Heart right ventricle (tissue), 16 donors: ENCODE measurements at places on chromosomes 5 and 9. TPM values are rescaled to one million over a fixed set of nuclear protein-coding genes. Genes with fewer than 3 reads are reported as not detected.

- no peak for DNase-seq
Measured at GRCh38 chr5:138649316-138649720, 74.1 kb upstream of the HSPA9 start.

DNA sequence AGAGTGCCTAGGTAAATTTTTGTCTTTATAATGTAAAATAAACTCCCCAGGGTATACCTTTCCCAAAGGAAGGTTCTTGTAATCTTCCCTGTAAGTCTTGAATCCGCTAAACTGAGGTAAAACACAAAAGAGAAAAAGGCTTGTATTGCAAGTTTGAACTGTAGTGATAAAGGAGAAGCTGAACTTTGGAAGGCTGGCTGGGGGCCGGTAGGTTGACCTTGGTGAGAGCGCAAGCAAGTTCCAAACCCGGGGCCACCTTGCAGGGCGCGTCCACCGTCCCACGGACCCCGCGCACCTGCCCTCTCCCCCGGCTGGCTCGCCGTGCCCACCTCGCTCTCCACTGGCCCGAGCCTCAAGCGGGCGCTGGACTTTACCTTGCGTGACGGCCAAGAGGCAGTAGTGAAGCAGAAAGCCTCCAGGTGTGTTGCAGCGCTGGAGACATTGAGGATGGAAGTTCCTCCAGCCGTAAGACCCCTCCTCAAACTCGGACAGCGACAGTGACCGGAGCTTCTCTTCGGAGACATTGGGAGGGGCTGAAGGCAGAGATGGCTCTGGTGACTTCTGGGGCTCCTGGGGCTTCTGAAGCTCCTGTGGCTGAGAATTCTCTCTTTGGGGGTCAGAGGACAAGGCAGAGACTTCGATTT is 428 bp downstream of the SLCO4C1 start:
- DNase-seq: no peak

- DNase-seq: no peak
Measured at GRCh38 chr5:176862330-176862995, 36.7 kb downstream of the HK3 start.

DNA sequence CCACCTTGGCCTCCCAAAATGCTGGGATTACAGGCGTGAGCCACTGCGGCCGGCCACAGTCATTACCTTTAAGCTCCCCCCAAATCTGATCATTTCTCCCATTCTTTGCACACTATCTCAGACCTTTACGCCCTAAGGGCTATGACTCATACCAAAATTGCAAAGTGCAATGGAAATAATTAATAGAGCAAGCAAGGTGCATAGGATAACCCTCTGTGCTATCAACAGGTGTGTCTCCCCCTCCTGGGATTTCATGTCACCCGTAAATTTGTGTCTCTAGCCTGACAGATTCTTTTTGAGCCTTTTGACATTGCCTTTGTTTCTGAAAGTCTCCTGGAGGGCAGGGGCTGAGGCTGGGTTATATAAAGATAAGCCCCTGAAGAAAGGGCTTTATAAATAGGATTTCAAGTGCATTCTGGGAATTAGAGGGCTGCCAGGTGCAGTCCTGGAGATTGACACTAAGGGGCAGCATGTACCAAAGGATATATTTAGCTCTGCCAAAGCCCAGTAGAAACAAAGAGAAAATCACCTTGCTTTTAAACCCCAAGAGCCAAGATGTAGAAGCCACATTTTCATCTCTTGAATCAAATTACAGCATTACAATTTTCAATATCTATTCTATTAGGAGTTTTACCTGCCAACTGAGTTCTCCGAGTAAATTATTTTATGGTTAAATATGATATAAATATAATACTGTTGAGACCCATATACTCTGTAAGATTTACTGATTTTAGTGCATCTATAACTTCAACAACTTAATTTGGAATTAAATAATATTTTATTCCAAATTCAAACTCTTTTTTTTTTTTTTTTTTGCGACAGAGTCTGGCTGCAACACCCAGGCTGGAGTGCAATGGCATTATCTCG is 18.2 kb downstream of the S100Z start:
- peak; percentile 43 for DNase-seq

- no peak for DNase-seq
Measured at GRCh38 chr5:168587987-168588386, 8.8 kb upstream of the PANK3 start.

The SLC6A19 gene
- polyA plus RNA-seq: not detected

DNA sequence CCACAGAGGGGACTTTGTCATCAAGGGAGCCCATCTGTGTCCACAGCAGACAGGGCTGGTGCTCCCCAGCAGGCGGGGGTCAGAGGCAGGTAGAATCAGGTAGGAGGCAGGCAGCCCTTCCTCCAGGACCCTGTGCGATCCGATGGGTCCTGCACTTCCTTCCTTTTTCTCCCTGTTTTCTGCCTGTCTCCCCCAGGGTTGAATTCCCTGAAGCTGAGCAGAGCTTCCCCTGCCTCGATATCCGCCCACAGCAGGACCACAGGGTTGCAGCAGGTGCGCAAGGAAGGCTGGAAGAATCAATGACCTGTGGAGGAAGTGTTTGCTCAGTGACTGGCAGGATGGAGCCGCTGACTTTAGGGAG is 69.2 kb downstream of the MRPL36 start:
- peak; percentile 2 for DNase-seq

- DNase-seq: no peak
Measured at GRCh38 chr5:91875196-91875779, 492.2 kb upstream of the ARRDC3 start.

The BHMT gene
- polyA plus RNA-seq: 0.15 TPM

DNA sequence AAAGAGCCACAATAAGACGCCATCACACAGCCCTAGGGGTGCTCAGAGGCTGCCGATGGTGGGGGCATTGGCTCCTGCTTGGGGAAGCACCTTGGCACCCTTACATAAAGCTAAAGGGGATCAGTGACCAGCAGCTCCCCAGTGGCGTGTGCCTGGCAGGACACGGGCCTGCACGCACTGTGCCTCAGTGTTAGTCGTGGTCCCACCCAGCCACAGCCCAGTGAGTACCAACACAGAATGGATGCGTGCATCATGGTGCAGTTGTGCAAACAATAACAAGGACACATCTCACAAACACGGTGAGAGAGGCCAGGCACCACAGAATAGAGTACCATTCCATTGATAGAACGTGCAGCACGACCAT is 103.2 kb downstream of the WNK2 start:
- DNase-seq: no peak

DNA sequence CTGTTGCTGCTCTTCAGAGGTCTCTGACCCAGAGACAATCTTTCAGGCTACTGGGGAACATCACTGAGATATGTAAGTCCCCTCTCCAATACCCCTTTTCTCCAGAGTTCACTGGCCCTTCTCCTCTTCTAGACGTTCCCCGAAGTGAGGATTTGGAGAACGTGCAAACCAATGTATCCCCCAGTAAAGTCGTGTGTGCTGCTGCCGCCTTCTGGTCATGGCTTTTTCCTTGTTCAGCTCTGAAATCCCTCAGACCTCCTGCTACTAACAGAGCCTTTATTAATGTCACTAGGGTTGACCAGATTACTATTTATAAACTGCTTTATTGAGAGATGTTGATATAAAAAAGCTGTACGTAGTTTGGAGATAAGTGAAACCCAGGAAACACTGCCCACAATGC is 1028.6 kb downstream of the CDH9 start:
- no peak for DNase-seq

GRCh38 chr5:59500014-59500413 is 393.5 kb downstream of the PDE4D start:
- no peak for DNase-seq

DNA sequence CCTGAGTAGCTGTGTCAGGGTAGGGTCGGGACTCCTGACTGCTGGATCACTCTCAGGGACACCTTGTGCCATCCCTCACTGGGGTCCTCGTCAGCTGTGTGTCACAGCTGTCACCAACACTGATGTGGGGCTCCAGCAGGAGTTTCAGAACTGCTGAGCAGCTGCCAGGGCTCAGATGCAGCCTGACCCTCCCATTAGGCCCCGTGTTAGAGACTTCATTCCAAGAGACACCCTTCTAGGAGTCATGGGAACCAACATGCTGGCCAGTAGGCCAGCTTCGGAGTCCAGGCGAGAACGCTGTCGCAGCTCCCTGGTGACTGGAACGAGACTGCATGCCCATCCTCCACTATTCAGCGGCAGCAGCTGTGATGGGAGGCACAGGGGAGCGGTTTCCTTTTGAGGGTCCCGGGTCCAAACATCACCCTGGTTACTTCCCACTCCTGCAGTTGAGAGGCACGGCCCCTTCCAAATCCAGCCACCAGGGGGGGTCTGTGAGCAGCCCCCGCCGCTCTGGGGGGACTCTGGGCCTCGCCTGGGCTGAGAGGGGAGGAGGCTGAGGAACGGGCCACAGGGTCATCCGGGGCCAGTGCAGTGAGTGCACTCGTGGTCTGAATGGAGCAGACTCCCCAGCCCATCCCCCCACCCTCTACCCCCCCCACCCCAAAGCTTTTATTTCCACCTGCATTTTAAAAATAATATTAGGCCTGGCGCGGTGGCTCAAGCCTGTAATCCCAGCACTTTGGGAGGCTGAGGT is 12.6 kb upstream of the TCF7 start:
- DNase-seq: peak; percentile 76

DNA sequence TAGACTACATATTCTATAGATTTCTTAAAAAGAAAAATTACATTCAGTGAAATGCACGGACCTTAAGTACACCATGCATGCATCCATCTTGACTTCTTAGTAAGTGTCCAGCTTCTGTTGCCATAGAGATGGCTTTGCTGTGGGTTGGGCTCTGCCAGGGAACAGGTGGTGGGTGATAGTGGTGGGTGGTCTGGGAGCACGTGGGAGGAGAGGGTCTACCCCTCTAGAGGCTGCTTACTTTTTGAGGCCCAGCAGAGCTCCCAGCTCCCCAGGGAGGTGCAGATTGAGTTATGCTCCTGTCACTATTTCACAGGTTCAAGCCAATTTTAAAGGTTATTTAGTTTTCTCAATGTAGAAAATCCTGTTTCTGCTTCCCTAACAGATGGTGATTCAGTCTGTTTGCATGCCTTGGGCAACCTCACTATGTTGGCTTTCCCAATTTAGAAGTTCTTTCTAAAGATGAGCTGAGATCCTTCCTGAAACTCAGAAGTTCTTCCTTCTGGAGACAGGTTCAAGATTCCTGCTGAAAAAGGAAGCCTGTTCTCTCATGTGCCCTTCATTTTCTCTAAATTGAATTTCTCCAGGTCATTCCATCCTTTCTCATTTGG is 107.4 kb upstream of the LHFPL2 start:
- no peak for DNase-seq

DNA sequence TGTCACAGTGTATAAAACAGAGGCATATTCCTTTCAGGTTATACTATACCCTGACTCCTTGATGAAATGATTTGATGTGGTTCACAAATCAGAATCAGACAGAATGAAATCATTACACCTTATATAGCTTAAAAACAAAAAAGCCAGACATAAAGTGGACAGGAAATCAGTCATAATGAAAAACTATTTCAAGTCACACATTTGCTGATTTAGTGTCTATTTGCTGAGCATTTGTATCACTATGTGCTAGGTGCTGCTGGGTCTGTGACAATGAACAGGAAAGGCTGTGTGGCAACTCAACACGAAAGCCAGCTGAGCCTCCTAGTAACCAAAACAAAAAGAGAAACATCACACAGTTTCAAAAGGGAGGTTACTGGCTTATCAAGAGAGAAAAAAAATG is 194.0 kb downstream of the EFNA5 start:
- DNase-seq: no peak

The CDC20B gene
- polyA plus RNA-seq: not detected

The TSLP gene
- 2.8 TPM for polyA plus RNA-seq

The COL15A1 gene
- 27.0 TPM for polyA plus RNA-seq

The ANKRD18B gene
- polyA plus RNA-seq: 0.13 TPM

DNA sequence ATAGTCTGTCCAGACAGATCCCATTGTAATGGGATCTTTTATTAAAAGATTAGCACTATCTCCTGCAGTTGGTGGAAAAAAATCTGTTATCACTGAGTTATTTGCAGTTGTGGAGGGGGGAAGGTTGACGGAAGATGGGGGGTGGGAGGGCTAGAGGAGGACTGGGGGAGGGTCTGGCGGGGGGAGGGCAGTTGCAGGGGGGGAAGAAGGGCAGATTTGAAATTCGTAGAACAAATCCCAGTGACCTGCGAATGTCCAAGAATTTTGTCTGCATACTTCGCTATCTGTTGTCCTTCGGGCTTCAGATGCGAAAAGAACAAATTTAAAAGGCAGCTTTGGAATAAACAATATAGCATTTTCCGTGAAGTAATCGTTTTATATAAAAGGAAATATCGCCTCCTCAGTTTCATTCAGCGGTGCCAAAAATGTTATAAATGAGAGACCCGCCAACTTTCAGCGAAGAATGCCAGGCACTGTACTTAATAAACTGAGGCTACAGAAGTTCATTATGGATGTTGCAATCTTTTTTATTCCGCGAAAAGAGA is 1.3 kb upstream of the FST start:
- DNase-seq: no peak

The PTPA gene
- polyA plus RNA-seq: 106 TPM

The TBC1D2 gene
- 2.3 TPM for polyA plus RNA-seq

- no peak for DNase-seq
Measured at GRCh38 chr9:4837261-4838188, 44.8 kb downstream of the RCL1 start.
